ENCODE measurements at places on chromosomes 5 and 9. TPM values are rescaled to one million over a fixed set of nuclear protein-coding genes. Genes with fewer than 3 reads are reported as not detected.

Gene DPP7
- total RNA-seq: 30.8 TPM

Gene DNAJC21
- 23.3 TPM for total RNA-seq

Gene EGFLAM
- 0.12 TPM for total RNA-seq

Gene CDH6
- 0.12 TPM for total RNA-seq

Gene SHOC1
- total RNA-seq: not detected

Gene GLDC
- 2.0 TPM for total RNA-seq

Gene GLRA1
- not detected for total RNA-seq

Gene PRRX2
- total RNA-seq: not detected

Gene TMEM171
- total RNA-seq: 11.9 TPM

Gene TENT4A
- total RNA-seq: 5.5 TPM

Gene ECSCR
- 0.60 TPM for total RNA-seq

Gene SPOCK1
- 37.9 TPM for total RNA-seq

Gene SPATA31A7
- total RNA-seq: not detected

Gene TMEM141
- total RNA-seq: 79.2 TPM

Gene PCDHGB1
- total RNA-seq: 10.9 TPM

Gene ANKRD18B
- not detected for total RNA-seq

Gene VCAN
- 246 TPM for total RNA-seq

DNA sequence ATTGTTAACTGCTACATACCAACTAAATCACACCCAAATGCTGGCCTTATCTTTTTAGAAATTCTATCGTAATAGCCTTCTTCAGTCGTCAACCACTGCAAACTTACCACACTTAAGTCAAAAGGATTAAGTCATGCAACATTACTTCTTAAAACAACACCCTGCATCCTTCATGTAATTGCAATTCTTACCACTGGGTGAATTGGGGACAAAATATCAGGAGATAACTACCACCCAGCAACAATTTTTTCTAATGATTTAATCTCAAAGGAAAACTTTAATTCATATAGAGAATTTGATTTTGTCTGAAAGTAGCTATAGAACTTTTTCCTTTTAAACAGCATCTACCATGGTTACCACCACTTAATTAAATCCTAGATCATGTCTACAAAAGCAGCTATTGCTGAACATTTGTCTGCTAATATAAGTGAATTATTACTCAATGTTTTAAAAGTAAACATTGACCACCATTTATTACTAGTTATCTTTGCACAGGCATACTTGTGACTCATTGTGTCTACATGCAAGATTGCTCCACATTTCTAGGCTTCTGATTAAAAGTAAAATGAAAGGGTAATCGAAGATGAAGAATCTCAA is 10.5 kb downstream of the MLLT3 start:
- DNase-seq: no peak

DNA sequence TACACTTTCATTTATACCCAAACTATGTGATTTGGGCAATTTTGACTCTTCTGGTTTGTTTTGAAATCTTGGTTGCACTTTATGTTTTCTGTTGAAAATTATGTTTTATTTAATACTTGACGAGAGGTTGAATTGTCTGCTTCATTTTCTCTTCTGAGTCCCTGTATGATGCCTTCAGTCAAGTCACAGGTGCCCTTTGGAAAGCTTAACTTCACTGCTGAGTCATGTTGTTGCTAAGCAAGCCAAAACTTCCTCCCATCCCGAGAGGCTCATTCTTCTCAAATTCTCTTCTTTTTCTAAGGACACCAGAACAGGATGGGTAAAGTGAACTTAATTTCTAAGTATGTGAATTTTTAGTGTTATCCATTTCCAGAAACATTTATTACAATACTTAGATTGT is 455.3 kb upstream of the PTGER4 start:
- peak; percentile 60 for DNase-seq

GRCh38 chr9:131010482-131011273 is 1.7 kb downstream of the LAMC3 start:
- no peak for DNase-seq

- no peak for DNase-seq
Measured at GRCh38 chr5:105638437-105638836, 2032.3 kb downstream of the EFNA5 start.

- DNase-seq: no peak
Measured at GRCh38 chr5:154878642-154879335, 20.4 kb downstream of the CNOT8 start.

GRCh38 chr5:13250464-13251291 is 693.8 kb downstream of the DNAH5 start:
- DNase-seq: peak; percentile 42

GRCh38 chr5:149745212-149745942 is 15.3 kb downstream of the PPARGC1B start:
- DNase-seq: no peak

- no peak for DNase-seq
Measured at GRCh38 chr5:179343719-179344430, 1.4 kb downstream of the ADAMTS2 start.

- peak; percentile 11 for DNase-seq
Measured at GRCh38 chr9:92483627-92484545, 1.6 kb upstream of the ASPN start.

GRCh38 chr9:8693464-8693863 is 893.9 kb upstream of the DMAC1 start:
- DNase-seq: no peak

GRCh38 chr5:102971676-102972293 is 148.2 kb downstream of the GIN1 start:
- peak; percentile 47 for DNase-seq

- DNase-seq: no peak
Measured at GRCh38 chr5:34676416-34676815, 20.3 kb downstream of the RAI14 start.

GRCh38 chr5:136620016-136620419 is 254.7 kb upstream of the TRPC7 start:
- DNase-seq: peak; percentile 30

- DNase-seq: no peak
Measured at GRCh38 chr5:167389537-167389936, 901.9 kb upstream of the WWC1 start.

DNA sequence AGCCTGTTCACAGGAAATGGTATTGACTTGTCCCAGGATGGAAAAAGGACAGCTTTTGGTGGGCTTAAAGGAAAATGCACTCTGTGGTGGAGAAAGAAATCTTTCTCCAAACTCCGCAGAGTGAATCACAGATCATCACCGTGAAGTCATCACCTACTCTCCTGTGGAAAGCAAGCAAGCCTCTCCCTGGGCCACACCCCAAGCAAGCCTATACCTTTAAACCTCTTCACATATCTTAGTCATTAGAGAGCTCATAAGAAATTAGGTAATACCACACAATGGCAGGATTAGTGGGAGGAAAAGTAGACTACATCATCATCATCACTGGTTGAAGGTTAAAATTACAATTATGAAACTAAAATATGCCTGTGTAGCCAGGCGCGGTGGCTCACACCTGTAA is 23.2 kb downstream of the TLE1 start:
- DNase-seq: no peak

GRCh38 chr5:113205807-113206206 is 229.0 kb downstream of the TSSK1B start:
- no peak for DNase-seq

- peak; percentile 18 for DNase-seq
Measured at GRCh38 chr5:76521240-76521758, 101.9 kb downstream of the F2RL2 start.

GRCh38 chr9:81687521-81688261 is 1.7 kb downstream of the TLE1 start:
- DNase-seq: peak; percentile 9

DNA sequence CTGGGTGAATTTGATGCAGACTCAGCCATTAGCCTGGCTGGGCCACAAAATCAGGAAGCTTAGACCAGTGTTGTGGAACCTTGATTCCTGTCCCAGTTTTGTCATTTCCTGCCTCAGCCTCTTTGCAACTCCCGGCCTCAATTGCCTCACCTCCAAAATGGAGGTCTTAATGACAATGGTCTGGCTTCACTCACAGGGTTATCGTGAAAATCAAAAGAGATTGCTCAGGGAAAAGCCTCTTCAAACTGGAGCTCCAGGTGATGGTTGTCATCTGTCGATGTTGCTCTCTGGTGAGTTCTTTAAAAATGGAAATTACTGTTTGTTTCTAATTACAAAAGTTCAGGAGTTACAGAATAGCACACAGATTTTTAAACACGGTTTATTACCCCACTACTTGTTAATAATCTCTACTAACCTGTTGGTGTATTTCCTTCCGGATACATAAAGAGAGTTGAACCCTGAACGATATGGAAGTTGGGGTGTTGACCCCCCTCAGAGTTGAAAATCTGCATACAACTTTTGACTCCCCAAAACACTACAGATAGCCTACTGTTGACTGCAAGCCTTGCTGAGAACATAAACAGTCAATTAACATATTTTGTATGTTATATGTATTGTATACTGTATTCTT is 109.9 kb upstream of the CPEB4 start:
- no peak for DNase-seq

- no peak for DNase-seq
Measured at GRCh38 chr5:168177831-168178450, 113.5 kb upstream of the WWC1 start.

- DNase-seq: no peak
Measured at GRCh38 chr9:75000835-75001234, 27.3 kb downstream of the CARNMT1 start.

GRCh38 chr9:130660326-130660682 is 4.1 kb upstream of the PRDM12 start:
- DNase-seq: no peak

GRCh38 chr9:87716141-87716540 is 9.8 kb upstream of the CTSL start:
- DNase-seq: no peak

DNA sequence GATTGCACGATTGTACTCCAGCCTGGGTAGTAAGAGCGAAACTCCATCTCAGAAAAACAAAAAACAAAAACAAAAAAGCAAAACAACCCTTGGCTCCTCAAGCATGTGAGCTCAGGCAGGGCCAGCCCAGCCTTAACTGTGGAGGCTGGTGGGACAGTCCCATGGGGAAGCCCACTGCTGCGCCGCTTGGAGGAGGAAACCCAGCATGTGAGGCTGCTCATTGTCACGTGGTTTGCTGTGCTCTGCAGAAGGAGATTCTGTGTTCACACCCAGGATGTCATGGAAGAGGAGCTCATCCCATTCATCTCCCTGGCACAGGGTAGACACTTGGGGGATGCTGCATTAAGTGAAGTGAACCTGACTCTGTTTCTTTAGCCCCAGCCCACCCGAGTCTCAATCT is 4.0 kb downstream of the ZBED3 start:
- no peak for DNase-seq

- DNase-seq: no peak
Measured at GRCh38 chr5:166245556-166245955, 2045.9 kb upstream of the WWC1 start.

DNA sequence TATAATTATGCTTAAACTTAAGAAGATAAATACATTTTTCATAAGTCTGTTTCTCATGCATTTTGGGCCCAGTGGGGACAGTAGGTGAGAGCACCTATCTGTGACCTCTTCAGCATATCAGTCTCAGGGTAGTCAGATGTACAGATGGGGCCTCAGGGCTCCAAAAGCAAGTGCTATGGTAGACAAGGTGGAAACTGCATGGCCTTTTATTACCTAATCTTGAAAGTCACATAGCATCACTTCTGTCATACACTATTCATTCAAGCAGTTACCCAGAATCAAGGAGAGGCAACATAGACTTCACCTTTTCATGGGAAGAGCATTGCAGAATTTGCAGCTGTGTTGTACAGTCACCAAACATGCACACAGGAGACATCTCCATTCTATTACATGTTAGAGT is 94.8 kb downstream of the SV2C start:
- DNase-seq: no peak

DNA sequence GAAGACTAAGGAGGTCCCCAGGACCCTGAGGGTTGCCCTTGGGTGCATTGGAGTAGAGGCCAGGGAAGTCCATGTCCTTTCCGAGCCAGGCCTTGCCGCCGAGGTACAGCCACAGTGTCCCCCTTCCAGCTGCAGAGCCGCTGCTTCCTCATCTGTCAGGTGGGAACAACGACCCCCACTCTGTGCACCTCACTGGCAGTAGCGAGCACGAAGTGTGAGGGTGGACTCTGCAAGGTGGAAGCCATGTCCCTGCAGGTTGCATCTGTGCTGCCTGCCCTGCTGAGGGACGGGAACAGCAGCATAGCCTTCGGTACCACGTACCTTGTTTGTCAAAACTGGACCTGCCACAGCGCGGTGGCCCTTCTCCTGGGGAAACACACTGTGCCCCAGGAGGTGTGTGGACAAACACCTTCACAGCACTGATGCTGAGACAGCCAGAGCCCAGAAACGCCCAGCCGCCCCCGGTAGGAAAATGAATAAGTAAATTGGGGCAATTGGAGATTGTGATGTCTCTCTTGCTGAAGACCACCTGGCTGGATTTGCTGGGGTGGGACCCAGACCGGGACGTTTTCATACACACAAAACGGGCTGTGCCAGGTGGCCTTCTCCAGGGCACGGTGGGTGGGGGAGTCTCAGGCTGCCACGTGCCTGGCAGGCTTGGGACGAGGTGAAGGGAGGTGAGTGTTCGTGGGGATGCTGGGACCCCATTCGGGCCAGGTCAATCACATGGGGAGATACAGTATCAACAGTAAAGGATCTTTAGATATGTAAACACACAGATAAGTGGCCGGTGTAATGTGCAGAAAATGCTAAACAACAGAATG is 157.3 kb downstream of the RXRA start:
- no peak for DNase-seq

DNA sequence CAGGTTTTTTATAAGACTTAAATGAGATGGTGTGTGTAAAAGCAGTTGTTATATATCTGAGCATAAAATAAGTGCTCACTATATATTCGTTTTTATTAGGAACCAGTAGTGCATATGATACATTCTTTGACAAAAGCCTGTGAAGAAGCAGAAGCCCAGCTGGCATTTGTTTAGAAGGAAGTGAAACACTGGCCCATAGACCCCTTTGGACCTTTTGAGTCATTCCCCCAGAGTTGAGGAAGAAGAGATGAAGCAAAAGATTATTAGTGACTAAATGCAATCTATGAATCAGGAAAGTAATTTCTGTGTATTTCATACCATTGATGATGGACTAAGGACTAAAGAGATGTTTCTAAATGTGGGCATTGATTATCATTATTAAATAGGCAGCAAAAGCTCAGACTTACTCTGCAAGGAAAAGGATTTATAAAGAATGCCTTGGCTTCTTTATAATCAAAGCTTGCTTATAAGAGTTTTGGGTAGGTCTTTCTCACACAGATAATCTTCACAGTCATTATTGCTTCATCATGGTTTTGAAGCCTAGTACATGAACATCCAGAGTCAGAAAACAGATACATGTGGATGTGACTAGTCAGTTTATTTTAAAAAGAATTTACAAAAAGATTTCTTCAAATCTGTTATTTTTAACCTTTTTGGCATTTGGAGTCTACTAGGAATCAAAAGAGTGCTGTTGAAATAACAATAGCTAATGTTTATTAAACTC is 16.9 kb upstream of the FER start:
- DNase-seq: no peak

- DNase-seq: no peak
Measured at GRCh38 chr5:90398726-90399125, 10.8 kb downstream of the CETN3 start.

All from RPMI7951 (cell line).